Substantia nigra (tissue), 51 donors: ENCODE measurements at places on chromosomes 7 and 10.

DNA sequence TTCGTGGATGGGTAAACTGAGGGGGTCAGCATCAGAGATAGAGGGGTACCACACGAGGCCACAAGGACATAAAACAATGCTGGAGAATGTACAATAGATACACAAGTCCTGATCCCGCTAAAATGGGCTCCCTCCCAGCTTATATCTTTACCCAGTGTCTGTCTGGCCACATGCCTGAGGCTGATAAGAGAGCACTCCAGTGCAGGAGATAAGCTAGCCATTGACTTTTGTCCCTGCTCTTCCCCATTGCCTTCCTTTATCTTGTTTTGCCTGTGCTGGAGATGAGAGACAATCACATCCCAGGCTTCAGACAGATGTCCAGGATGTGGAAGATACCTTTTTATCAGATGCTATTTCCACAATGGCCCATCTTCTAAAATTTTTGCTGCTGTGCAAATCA is 6.0 kb downstream of the GAD2 start:
- DNase-seq = no peak

GRCh38 chr7:137909042-137909441 is 62.3 kb upstream of the DGKI start:
- peak; percentile 38 for DNase-seq

GRCh38 chr7:73354821-73355220 is 26.9 kb downstream of the FKBP6 start:
- no peak for DNase-seq

GRCh38 chr10:91319336-91319735 is 90.8 kb upstream of the HECTD2 start:
- DNase-seq = no peak

- DNase-seq = peak; percentile 30
Measured at GRCh38 chr10:121648059-121648458, 49.8 kb upstream of the FGFR2 start.

DNA sequence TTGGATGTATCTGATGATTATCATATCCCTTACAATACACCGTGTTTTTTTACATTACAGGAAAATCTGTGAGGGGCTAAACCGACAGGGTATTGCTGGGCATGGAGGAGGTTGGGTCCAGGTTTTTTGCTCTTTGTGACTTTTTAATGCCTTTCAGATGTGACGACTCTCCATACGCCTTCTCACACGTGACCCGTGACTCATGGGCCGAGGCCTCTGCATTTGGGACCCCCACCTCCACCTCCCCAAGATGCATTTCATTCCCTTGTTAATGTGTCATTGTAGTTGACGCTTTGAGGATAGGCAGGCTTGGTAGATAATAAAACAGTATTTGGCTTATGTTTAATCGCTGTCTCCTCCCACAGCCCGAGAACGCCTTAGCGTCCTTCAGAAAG is 95.3 kb downstream of the CUX1 start:
- no peak for DNase-seq

- DNase-seq = no peak
Measured at GRCh38 chr7:87151729-87152111, 533 bp upstream of the DMTF1 start.

GRCh38 chr10:121813211-121813815 is 114.5 kb downstream of the ATE1 start:
- no peak for DNase-seq

GRCh38 chr7:15446722-15447121 is 115.1 kb downstream of the AGMO start:
- no peak for DNase-seq

- DNase-seq = no peak
Measured at GRCh38 chr7:89357121-89357520, 561.6 kb upstream of the TEX47 start.

DNA sequence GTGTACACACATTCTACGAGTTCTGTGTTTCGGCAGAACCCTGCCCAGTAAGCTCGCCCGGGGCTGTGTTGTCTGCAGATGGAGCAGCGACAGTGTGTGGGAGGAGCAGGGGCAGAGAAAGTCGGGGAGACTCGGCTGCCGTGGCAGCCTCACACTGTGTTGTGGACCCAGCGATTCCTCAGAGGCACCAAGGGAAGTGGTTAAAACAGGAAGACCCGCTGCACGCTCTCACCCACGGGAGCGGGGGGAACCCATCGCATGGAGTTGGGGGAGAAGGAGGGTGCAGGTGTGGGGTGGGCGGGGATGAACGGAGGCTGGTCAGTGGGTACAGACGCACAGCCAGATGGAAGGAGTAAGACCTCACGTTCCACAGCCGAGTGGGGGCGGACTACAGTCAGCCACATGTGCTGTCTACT is 250.2 kb downstream of the ELFN1 start:
- DNase-seq = no peak

GRCh38 chr10:71970331-71970730 is 6.1 kb downstream of the CHST3 start:
- no peak for DNase-seq

- DNase-seq = no peak
Measured at GRCh38 chr7:91212582-91212981, 51.7 kb upstream of the FZD1 start.

- no peak for DNase-seq
Measured at GRCh38 chr10:75035975-75036708, 75.3 kb upstream of the SAMD8 start.

GRCh38 chr10:68047122-68047521 is 28.0 kb downstream of the HERC4 start:
- no peak for DNase-seq

DNA sequence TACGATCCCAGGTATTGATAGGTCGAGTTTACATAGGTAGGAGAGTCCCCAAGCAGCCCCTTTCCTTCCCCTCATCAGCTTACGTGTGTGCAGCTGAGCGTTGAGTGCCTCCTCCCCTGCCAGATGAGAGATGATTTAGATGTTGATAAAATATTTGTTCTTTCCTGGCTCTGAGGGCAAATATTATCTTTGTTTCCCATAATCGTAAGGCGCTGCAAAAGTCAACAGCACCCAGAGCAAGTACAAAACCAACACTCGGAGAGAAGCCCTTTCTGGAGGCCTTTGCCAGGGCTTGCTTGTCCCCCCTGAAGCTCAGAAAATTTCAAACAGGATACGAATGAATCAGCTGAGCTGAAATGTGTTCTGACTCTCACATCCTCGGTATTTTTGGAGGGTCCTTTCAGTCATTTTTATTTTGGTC is 683.2 kb downstream of the LRMDA start:
- no peak for DNase-seq

GRCh38 chr7:126699707-126700106 is 553.0 kb downstream of the GRM8 start:
- DNase-seq = no peak

DNA sequence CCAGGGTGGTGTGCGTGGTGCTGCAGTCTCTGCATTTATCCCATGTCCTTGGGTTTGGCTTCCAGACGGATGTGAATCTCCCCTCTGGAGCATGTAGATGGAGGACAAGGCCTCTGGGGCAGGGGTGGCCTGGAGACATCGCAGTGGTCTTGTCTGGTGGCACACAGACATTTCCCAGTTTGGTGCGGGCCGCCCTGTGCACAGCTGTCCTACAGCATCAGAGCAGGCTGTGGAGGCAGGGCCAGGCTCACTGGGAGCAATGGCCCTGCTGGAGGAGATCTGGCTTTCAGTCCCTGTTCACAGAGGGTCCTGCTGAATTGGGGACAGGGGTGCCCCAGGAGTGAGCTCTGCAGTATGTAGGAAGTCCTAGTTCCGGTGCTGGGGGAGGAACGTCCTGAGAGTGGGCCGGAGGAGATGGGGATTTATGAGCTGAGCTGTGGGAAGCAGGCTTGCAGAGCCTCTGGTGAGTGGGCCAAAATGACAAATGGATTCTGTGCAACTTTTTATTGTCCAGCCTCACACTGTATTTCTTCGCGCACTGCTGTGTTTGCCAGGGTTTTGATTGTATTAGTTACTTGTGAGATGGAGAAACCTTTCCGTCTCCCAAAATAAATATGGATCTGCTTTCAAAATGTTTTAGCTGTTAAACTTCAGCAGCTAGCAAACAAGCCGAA is 40.3 kb downstream of the MGMT start:
- no peak for DNase-seq

GRCh38 chr7:28413011-28413410 is 693 bp downstream of the CREB5 start:
- no peak for DNase-seq

- DNase-seq = no peak
Measured at GRCh38 chr7:410395-410910, 109.2 kb downstream of the PDGFA start.

DNA sequence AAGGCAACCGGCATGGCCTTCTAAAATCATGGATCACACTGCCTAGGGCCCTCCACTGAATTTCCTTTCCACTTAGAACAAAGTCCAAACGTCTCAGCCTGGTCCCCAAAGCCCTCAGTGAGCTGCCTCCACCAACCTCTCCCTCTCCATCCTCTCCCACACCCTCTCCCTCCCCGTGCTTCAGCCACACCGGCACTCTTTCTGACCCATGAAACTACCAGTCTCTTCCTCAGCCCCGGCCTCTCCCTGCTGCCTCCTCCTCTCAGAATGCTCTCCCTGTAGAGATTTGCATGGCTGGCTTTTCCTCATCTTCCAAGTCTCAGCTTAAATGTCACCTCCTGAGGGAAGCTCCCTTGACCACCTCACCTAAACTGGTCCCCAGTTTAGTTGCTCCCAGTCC is 219.0 kb upstream of the ZMIZ1 start:
- DNase-seq = no peak

DNA sequence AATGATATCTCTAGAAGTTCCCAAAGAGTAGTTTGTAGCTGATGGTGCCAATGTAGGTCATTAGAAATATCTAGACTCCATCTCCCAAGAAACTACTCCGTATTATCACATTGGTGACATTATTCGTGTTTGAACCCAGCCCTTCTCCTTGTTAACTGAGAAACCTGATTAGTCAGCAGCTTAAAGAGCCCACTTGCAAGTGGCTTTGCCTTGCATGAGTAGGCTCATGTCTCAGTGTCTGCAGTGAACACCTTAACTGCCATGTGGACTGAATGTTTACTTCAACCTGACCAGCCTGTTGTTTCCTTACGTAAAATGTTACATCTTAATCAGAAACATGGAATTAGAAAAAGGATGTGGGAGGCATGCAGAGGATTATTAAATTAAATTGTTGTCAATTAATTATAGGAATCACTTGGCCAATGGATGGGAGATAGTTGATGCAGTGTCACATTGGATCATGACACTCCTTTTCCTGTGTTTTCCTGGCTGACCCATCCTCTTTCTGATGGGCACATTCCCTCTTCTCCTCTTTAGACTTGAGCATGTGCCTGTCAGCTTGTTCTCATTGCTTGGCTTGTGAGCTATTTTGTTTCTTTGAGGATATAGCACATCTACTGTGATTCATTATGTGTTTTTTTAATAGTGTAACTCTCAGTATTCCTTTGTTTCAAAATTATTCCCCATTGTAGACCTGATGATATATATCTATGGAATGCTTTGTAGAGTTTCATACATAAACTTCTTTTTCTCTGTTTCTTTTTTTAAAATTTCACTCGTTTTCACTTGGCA is 18.0 kb downstream of the STARD3NL start:
- DNase-seq = no peak

DNA sequence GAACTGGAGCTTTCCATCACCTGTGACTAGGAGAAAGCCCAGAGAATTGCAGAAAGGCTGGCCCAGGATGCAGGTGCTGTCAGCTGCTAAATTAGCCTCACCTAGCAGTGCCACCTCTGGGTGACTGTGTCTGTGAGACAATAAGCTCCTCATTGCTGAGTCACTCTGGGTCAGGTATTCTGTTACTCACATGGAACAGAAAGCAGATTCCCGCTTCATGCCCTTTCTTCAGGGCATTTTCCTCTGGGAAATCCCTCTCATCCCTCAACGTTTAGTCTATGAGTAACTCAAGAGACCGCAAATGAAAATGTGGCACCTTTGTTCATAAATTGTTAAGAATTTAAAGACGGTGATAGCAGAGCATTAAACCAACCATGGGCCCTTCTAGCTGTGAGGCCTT is 184.0 kb downstream of the ADAM12 start:
- no peak for DNase-seq

- no peak for DNase-seq
Measured at GRCh38 chr7:1987084-1987535, 245.6 kb downstream of the MAD1L1 start.

GRCh38 chr10:98167191-98167590 is 32.7 kb downstream of the R3HCC1L start:
- DNase-seq = no peak

- DNase-seq = no peak
Measured at GRCh38 chr10:55351431-55351830, 550.4 kb upstream of the PCDH15 start.

GRCh38 chr10:131269776-131270460 is 41.6 kb downstream of the TCERG1L start:
- no peak for DNase-seq

DNA sequence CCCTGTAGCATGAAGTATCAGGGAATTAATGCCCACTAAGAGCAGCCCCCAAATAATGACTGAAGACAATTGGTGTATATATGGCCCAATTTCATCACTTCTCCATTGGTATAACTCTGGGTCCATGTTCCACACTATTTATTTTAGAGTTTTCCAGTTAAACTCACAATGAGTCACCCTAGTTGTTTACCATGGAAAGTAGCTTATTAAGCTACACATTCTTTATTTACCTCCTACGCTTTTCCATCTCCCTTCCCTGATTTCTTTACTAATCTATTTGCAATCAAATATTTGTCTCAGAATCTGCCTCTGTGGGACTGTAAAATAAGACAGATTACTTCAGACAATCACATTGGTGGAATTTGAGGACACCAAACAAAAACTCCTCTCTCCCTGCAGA is 655.6 kb downstream of the SORCS1 start:
- no peak for DNase-seq

DNA sequence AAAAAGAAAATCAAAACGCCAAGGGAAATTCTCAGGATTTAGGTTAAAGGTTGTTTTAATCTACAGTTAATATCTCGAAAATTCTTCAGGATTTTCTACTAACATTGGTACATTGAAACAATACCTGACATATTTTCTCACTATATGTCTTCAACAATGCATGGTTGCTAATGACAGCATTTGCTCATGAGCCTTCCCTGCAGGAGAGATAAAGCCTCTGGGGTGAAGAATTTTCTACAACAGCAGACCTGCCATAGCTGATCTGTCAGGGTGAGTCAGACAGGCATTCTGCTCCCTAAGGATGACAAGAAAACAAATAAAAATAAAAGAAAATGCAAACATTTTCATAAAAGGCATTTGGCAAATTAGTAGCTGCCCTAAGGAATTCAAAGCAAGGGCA is 11.7 kb upstream of the GPR37 start:
- DNase-seq = no peak

DNA sequence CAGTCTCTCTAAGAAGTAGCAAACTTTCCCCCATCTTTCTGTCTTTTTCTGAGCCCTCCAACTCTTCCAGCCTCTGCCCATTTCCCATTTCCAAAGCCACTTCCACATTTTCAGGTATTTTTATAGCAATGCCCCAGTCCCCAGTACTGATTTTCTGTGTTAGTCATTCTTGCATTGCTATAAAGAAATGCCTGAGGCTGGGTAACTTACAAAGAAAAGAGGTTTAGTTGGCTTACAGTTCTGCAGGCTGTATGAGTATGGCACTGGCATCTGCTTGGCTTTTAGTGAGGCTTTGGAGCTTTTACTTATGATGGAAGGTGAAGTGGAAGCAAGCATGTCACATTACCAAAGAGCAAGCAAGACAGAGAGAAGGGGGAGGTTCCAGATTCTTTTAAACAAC is 17.2 kb downstream of the PLCE1 start:
- DNase-seq = no peak

GRCh38 chr7:26011039-26011696 is 140.8 kb upstream of the NFE2L3 start:
- no peak for DNase-seq
